ENCODE measurements at places on chromosomes 12 and 14. TPM values are rescaled to one million over a fixed set of nuclear protein-coding genes. Genes with fewer than 3 reads are reported as not detected.

Gene SDR9C7
- total RNA-seq, result not detected

Gene CARMIL3
- under 0.01 TPM for total RNA-seq

Gene DIP2B
- 38.2 TPM for total RNA-seq

Gene BDKRB1
- total RNA-seq, result not detected

Gene IFNG-AS1
- not detected for total RNA-seq

Gene RILPL2
- 3.6 TPM for total RNA-seq

Gene SMCO2
- not detected for total RNA-seq

Gene TRPV4
- total RNA-seq, result 4.6 TPM

Gene TGM1
- 0.98 TPM for total RNA-seq

Gene CLEC12A
- total RNA-seq, result not detected

Gene PRKD1
- 8.9 TPM for total RNA-seq

Gene FAM186B
- 0.65 TPM for total RNA-seq

Gene PTPRO
- total RNA-seq, result not detected

Gene UNG
- total RNA-seq, result 29.4 TPM

Gene TPPP2
- not detected for total RNA-seq

Gene NELL2
- total RNA-seq, result not detected

Gene FGF6
- total RNA-seq, result not detected

Gene LHX5
- not detected for total RNA-seq

Gene IFI27L1
- 10.5 TPM for total RNA-seq

Gene AMN
- total RNA-seq, result 0.10 TPM

Gene SOAT2
- not detected for total RNA-seq

Gene MSI1
- total RNA-seq, result not detected

Gene SRRM4
- total RNA-seq, result not detected

Gene NRIP2
- not detected for total RNA-seq

Gene ACTR6
- 19.3 TPM for total RNA-seq

Gene OR6C2
- total RNA-seq, result not detected
